ENCODE measurements at places on chromosomes 7 and 10. TPM values are rescaled to one million over a fixed set of nuclear protein-coding genes. Genes with fewer than 3 reads are reported as not detected.

GRCh38 chr10:78771260-78771659 is 297.5 kb upstream of the ZMIZ1 start:
- no peak for DNase-seq
- H3K36me3 ChIP-seq: no peaks in the 10 kb centered on the region
- no peaks in the 10 kb centered on the region for H3K4me1 ChIP-seq
- peaks cover 15% of the 10 kb centered on the region for H3K27me3 ChIP-seq
- H3K27ac ChIP-seq: no peak overlapping the region
- H3K4me3 ChIP-seq: no peak overlapping the region

- DNase-seq: no peak
- peaks cover 6% of the 10 kb centered on the region for H3K4me1 ChIP-seq
- no peak overlapping the region for H3K27ac ChIP-seq
- peaks cover 7% of the 10 kb centered on the region for H3K27me3 ChIP-seq
- no peaks in the 10 kb centered on the region for H3K36me3 ChIP-seq
- H3K4me3 ChIP-seq: no peak overlapping the region
These were observed 13.7 kb upstream of the SAMD8 start for GRCh38 chr10:75097666-75098285.

- H3K27ac ChIP-seq: no peak overlapping the region
- peaks cover 4% of the 10 kb centered on the region for H3K4me1 ChIP-seq
- no peak for DNase-seq
- no peaks in the 10 kb centered on the region for H3K36me3 ChIP-seq
- peaks cover 4% of the 10 kb centered on the region for H3K27me3 ChIP-seq
- no peak overlapping the region for H3K4me3 ChIP-seq
These were observed 2.6 kb downstream of the MBL2 start for GRCh38 chr10:52769966-52770365.

DNA sequence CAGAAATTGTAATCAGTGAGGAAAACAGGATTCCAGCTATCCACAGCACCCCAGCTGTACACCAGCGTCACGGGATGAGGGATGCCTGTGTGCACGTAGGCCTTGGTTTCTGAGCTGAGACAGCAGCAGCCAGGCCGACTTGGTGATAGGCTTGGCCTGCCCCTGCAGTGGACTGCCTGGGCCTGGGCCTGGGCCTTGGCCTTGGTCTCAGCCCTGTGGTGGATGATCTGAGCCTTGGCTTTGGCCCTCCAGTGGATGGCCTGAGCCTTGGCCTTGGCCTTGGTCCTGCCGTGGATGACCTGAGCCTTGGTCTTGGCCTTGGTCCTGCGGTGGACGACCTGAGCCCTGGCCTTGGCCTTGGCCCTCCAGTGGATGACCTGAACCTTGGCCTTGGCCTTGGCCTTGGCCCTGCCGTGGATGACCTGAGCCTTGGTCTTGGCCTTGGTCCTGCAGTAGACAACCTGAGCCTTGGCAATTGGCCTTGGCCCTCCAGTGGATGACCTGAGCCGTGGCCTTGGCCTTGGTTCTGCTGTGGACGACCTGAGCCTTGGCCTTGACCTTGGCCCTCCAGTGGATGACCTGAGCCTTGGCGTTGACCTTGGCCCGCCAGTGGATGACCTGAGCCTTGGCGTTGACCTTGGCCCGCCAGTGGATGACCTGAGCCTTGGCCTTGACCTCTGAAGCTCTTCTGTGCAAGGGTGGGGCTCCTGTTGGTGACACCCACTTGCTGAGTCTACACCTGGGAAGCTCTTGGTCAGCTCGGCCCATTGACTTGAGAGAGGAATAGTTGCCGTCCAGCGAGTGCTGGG is 93.8 kb downstream of the CUX1 start:
- H3K4me3 ChIP-seq: no peak overlapping the region
- peaks cover 15% of the 10 kb centered on the region for H3K4me1 ChIP-seq
- H3K27ac ChIP-seq: no peak overlapping the region
- no peak for DNase-seq

GRCh38 chr10:33735464-33735923 is 401.0 kb upstream of the NRP1 start:
- no peak overlapping the region for H3K27ac ChIP-seq
- peaks cover 7% of the 10 kb centered on the region for H3K4me1 ChIP-seq
- H3K27me3 ChIP-seq: peaks cover 14% of the 10 kb centered on the region
- H3K36me3 ChIP-seq: no peaks in the 10 kb centered on the region
- peak; percentile 42 for DNase-seq

DNA sequence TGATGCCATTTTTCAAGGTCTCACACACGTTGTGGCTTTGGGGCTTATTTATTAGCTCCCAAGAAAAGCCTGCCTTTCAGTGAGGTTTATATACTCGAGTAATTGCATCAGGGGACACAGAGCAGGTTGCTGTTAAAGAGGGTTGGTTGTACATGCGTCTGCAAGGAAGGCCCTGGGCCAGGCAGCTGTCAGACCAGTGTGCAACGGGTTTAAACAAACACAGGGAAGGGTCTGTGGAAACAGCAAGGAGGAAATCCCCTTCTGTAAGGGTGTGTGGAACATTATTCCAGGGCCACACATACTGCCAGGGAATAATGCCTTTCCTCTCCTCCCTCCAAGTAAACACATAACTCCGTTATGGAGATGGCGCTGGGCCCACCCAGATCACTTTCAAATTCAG is 1.7 kb upstream of the CHST15 start:
- no peaks in the 10 kb centered on the region for H3K4me1 ChIP-seq
- DNase-seq: no peak
- peaks cover 43% of the 10 kb centered on the region for H3K27me3 ChIP-seq
- no peaks in the 10 kb centered on the region for H3K36me3 ChIP-seq
- H3K4me3 ChIP-seq: no peak overlapping the region

- no peak overlapping the region for H3K27ac ChIP-seq
- H3K36me3 ChIP-seq: no peaks in the 10 kb centered on the region
- no peaks in the 10 kb centered on the region for H3K4me1 ChIP-seq
- DNase-seq: no peak
- H3K27me3 ChIP-seq: peaks cover 8% of the 10 kb centered on the region
These were observed 18.8 kb downstream of the MMD2 start for GRCh38 chr7:4939971-4940728.

Gene ADRB1
- not detected for total RNA-seq

Gene CPA2
- not detected for total RNA-seq

Gene LLCFC1
- total RNA-seq: not detected

All from HFFc6 (cell line).